ENCODE measurements at places on chromosomes 5 and 9.
A peak's percentile ranks its signal among the peaks of the same experiment; 100 is the strongest.

DNA sequence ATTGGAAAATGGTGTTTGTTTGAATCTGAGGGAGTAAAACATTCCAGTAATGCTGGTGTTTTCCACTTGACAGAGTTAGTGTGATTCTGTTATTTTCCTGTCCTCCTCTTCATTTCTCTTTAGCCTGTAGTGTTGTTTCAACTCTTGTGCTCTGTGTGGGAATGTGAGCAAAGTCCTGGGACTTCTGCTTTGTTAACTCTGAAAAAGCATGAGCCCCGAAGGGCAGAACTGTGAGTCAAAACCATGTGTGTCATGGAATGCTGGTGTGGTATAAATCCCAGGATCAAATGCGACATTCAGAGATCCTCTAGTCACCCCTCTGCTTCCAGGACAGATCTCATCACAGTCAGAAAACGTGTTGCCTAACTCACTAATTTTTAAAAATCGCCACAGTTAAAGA is 8.9 kb downstream of the F2R start:
- peak; percentile 77 for DNase-seq

- no peak for DNase-seq
Observed at GRCh38 chr5:32083981-32084430, 90.1 kb downstream of the GOLPH3 start.

DNA sequence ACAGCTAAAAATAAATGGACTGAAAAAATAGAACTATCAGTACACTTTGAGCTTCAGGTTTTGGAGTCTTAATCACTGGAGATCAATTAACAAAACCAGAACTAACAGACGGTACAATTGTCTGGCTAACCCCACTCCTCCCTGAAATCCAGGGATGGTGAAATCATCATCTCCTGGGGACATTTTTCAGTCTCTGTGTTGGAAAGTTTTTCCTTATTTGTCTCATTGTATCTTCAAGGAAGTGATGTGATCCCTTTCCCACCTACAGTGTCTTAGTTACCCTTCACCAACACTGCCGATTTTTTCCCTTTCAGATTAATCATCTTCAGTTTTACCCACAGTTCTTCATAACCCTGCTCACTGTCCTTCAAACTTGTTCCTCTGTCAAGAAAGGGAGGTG is 81.9 kb downstream of the MAP1B start:
- no peak for DNase-seq

- DNase-seq = peak; percentile 11
Observed at GRCh38 chr5:94802450-94802849, 184.0 kb downstream of the SLF1 start.

DNA sequence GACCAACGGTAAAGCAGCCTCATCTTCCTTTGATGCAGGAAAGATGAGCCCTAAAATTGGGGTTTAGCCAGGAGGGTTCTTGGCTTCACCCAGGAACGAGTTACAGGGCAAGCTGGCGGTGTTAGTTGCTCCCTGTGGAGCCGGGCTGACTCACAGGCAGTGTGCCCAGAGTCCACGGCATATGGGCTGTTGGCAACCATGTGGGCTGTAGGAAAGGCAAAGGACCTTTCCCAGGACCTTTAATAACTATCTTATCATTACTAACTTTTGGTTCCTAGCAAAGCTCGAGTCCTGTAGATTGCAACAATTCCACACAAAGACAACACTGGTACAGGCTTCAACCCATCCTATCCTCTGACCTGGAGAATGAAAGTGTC is 29.8 kb upstream of the CLPTM1L start:
- no peak for DNase-seq

DNA sequence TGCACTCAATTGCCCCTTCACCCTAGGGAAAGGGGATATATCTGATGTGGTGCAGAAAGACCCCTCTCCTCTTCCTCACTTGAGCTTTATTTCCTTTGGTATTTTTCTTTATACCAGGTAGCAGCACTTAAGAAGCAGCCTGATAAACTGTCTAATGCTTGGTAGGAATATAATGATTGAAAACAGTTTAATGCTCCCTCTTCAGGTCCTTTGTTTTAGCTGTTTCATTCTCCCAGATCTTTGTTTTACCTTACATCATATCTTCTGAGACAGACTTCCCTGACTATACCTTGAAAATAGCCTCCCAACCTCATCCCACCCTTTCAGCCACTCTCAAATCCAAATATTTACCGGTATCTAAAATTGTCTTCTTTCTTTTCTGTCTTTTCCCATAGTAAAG is 87.9 kb downstream of the NUDT12 start:
- no peak for DNase-seq

GRCh38 chr9:92483627-92484545 is 1.6 kb upstream of the ASPN start:
- no peak for DNase-seq

DNA sequence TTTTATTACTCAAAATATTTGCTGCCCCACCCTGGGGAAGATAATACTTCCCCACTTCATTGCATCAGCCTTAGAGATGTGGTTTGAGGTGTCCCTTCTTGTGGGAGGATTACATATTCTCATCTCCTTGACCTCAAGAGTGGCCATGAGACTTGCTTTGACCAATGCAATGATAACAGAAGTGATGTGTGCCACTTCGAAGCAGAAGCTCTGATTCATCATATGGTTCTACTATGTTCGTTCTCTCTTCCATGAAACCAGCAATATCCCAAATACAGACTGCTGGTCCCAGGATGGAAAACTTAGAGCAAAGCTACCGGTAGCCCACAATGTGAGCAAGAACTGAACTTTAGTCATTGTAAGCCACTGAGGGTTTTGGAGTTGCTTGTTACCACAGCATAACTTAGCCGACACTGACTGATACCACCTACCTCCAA is 92.0 kb downstream of the THBS4 start:
- peak; percentile 7 for DNase-seq

DNA sequence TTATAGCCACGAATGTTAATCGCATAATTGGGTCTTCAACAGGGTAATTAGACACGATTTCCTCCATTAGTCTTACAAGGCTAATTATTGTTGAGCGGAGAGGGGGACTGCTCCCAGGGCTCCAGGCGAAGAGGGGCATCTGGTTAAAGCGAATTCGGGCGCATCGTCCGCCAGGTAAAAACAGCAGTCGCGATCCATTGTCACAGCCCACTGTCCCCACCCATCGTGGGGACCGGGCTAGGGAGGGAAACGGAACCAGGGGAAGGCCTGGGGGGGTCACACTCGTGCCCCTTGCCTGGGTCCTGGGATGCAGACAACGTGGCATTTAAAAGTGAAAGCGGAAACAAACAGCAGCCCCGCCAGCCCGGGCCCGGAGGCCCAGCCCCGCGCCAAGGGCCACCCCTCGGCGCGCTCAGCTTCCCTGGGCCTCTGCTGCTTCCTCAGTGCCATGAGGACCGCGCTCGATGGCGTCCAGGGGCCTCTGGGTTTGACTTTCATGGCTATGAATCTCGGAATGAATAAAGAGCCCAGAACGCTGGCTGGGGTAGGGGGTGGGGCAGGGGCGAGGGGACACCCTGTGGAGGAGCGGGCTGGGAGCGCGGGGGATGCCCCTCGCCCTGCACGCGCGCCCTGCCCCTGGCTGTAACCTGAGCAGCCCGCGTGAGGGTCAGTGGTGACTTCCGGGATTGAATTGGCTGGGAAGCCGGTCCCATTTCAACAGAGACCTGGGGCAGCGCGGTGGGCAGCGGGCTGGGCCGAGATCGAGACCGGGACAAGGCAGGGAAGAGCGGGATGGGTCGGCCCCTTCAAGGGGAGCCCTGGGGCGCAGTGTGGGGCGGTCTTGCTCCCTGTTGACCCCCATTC is 99.9 kb downstream of the GTF3C4 start:
- DNase-seq = peak; percentile 69

DNA sequence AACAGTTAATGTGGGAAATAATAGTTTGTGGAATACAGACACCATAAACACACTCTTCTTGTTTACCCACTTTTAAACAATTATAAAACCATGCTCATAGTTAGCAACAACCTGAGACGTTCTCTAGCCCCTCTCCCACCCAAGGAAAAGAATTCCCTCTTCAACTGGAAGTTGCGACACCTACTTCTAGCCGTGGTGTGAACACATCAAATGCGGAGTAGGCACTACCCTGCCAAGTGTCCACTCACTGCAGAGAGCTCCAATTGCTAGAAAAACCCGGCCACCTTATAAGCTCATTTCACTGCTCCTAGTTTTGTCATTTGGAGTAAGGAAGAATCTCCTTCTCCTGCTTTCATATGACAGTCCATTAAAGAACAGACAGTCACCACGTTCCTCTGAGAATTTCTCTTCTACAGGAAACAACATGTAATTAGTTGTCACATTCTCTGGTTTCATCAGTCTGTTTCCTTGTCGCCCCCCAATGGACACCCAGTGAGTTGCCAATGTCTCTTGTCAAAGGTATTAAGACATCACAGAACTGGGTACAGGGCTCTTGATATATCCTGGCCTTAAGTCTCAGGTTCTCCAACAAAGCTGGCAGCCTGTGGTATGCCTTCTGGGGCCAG is 47.3 kb downstream of the PRLR start:
- peak; percentile 66 for DNase-seq

GRCh38 chr9:126666155-126666803 is 52.6 kb downstream of the LMX1B start:
- DNase-seq = no peak

GRCh38 chr5:71972777-71973473 is 134.3 kb upstream of the MAP1B start:
- no peak for DNase-seq

DNA sequence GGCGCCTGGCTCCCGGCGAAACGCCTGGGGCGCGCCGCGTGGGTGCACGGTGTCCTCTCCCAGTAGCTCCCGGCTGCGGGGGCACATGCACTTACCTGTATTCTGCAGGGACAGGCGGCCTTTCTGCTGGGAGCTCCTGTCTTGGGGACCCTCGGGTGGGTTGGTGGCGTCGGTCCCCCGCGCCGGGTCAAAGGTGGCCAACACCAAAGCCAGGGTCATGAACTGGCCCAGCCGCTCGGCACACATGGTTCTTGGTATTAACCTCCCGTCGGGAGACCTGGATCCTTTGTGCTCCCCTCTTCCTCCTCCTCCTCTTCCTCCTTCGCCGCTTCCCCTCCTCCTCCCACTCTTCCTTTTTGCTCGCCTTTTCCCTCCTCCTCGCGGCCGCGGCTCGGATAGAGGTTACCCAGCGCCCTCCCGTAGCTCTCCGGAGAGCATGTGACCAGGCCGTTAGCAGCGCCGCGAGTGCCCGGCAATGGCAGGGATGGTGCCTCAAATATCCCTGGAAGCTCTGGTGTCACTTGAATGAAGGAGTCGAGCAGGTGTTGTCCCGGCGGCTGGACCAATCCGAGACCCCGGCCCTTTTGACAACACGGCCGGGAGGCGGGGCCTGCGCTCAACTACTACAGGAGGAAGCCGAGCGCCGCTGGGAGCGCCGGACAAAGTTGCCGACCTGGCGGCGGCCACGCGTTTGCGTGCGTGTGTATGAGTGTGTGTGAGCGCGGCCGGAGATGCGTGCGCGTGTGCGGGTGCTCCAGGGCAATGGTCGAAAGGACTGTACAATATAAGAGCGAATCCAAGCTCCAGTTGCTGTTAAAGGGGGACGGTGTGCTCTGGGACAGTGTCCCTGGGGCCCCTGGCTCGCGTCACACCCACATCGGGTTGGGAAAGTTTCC is at the start of gene STC2:
STC2 (minus strand) TSS at position 467 of the 896 bp plus-strand sequence; CDS start at position 246, 221 bp downstream.
- DNase-seq = peak; percentile 96

- DNase-seq = no peak
Observed at GRCh38 chr5:63564789-63565188, 397.5 kb downstream of the HTR1A start.

DNA sequence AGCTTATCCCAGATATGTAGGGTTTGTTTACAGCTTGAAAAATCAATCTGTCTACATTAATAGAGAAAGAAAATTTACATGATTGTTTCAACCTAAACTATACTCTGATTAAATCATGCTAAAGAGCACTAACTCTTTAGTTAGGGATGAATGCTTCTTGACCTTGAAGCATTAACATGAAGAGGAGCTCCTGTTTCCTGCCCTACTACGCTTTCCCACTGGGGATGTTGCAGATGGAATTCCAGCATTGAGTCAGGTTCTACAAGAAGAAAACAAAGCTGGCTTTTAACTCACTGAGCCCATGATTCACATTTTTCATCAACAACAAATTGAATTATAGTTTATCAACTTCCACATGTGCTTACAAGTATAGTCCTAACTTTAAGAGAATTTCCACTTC is 471.3 kb downstream of the TMEM232 start:
- DNase-seq = peak; percentile 16

Measured in fibroblast of skin of right biceps (primary cell).